ENCODE measurements at places on chromosomes 2 and 18. TPM values are rescaled to one million over a fixed set of nuclear protein-coding genes. Genes with fewer than 3 reads are reported as not detected.

Gene FABP1
- total RNA-seq: not detected

Gene SLC14A1
- total RNA-seq: 0.09 TPM

Gene CNTNAP5
- 0.09 TPM for total RNA-seq

Gene COLEC12
- 0.94 TPM for total RNA-seq

Gene NEURL3
- total RNA-seq: not detected

Gene C18orf54
- 4.7 TPM for total RNA-seq
